Pulmonary artery endothelial cell (primary cell): ENCODE measurements at places on chromosomes 3 and 15.

DNA sequence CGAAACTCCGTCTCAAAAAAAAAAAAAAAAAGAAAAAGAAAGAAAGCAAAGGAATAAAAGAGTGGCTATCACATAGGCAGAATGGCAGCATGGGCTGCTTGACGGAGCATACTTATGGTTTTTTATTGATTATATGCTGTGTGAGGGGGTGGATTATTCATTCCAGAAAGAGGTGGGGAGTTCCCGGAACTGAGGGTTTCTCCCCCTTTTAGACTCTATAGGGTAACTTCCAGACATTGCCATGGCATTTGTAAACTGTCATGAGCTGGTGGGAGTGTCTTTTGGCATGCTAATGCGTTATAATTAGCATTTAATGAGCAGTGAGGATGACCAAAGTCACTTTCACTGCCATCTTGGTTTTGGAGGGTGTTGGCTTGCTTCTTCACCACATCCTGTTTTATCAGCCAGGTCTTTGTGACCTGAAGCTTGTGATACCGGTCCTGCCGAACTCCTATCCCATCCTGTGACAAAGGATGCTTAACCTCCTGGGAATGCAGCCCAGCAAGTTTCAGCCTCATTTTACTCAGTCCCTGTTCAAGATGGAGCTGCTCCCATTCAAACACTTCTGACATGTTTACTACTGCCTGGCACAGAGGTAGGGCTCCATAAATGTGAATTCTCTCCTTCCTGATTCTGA lies 15.8 kb upstream of the ABHD17C start:
- no peak for DNase-seq

DNA sequence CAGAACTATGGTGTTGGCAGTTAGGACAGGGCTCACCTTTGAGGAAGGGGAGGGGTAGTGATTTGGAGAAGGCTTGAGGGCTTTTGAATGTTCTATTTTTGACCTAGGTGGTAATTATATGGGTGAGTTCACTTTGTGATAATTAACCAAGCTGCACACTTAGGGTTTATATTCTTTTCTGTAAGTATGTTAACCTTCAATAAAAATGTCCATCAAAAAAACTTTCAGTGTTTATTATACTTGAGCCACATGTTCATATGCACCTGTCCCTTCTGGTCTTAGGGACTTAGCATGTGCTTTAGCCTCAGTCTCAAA lies 28.4 kb downstream of the PDE8A start:
- no peak for DNase-seq

- no peak for DNase-seq
Measured at GRCh38 chr3:20811631-20812030, 625.6 kb upstream of the SGO1 start.

DNA sequence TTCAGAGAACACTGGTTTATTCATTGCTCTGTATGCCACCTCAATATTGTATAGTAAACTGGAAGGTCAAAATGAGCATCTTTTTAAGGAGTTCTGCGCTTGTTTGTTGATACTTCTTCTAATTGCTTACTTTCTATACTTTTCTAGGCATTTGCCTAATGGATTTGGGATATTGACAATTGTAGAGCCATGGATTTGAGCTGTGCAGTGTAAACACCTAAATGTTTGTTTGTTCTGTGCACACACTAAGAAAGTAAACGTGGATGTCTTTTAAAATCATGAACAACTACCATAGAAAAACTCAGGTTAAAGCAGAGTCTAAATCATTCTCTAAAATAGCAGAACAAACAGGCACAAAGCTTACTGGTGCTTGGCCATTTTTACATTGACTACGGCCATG lies 436.6 kb upstream of the GBE1 start:
- no peak for DNase-seq
